ENCODE measurements at places on chromosomes 7 and 10.

GRCh38 chr7:40315277-40315676 lies 180.5 kb downstream of the SUGCT start:
- no peak for DNase-seq

GRCh38 chr7:44966731-44967538 lies 11.9 kb downstream of the MYO1G start:
- no peak for DNase-seq

- no peak for DNase-seq
These were observed 32.6 kb downstream of the ARHGAP21 start for GRCh38 chr10:24690961-24691512.

DNA sequence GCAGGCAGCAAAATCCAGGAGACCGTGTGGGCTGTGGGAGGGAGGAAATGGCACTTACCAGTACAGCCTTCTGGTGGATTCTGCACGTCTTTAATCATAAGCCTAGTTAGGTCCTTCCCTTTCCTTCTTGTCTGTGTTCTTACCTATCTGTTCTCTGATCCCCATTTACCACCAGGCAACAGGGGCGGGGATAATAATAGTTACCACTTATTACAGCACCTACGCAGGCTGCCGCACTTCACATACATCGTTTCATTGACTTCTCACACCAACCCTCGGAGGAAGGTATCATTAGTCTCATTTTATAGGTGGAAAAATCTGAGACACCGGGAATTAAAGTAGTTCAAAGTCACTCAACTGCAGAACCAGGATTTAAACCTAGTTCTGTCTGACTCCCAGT lies 4.5 kb upstream of the EPHA1 start:
- DNase-seq: no peak

DNA sequence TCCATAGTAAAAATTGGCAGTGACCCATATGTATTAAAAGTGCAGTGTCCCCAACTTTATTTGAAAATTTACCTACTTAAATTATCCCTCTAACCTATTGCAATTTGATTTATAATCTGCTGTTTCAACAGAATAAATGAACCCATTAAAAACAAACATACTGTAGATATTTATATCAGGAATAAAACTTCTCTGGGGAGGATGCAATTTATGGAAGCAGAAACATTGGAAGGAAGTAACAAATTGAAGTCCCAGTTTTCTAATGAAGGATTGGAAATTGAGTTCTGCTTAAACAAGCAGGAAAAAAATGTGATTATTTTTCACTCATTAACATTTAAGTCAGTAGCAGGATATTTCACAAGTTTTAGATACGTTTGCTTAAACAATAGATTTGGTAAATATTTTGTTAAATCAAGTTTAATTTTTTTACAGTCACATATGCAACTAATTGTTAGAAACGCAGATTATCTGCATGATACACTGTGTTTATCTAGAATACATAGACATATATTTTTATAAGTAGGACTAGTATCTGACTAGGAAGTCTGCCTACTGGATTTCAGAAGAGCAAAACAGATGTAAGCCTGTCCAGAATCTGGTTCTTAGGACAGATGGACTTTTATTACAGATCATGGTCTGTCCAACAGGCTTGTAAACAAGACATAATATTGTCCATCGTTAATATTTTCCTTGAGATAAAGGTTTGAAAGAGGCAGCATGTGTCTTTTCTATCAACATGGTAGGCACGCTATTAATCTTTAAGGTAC lies 5.3 kb downstream of the AGMO start:
- DNase-seq: no peak

GRCh38 chr7:154409703-154410311 lies 357.6 kb downstream of the DPP6 start:
- no peak for DNase-seq

GRCh38 chr10:36183726-36184125 lies 541.6 kb upstream of the FZD8 start:
- DNase-seq: no peak

- DNase-seq: no peak
These were observed 117.7 kb downstream of the BAMBI start for GRCh38 chr10:28794986-28795385.
